Inflammatory macrophage treated with lipopolysaccharide for 4 hours (primary cell): ENCODE measurements at places on chromosomes 6 and 20.

DNA sequence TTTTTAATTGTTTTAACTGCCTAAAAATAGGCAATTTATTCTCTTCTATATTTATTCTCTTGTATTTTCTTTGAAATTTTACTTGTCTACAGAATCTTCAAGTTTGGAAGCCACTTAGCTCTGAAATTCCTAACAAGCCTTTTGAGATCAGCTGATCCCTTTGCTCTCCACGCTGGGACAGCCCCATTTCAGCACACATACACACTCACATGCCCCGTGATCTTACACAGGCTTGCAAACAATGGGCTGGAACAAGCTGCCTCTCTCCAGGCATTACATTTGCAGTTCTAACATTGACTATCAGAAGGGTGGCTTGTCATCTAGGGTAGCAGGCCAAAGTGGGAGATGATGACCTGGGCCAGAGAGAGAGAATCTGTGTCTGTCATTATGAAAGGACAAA, 62.1 kb upstream of the RAB32 start:
- no peak for DNase-seq

DNA sequence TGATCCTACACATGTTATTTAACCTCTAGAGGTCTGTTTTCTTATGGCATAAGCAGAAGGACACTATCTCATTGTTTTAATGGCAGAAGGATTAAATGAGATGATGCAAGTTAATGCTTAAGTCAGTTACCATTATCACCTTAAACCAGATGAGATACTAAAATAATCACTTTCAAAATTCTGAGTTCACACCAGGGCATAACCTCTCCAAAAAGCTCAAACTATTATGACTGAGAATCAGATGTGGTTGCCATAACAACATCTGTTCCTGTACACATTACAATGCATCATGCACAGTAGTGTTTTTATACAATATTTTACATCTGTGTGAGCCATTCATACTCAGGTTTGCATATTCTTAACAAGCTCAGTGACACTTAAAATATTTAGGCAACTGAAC, 10.2 kb downstream of the ADNP start:
- no peak for DNase-seq

DNA sequence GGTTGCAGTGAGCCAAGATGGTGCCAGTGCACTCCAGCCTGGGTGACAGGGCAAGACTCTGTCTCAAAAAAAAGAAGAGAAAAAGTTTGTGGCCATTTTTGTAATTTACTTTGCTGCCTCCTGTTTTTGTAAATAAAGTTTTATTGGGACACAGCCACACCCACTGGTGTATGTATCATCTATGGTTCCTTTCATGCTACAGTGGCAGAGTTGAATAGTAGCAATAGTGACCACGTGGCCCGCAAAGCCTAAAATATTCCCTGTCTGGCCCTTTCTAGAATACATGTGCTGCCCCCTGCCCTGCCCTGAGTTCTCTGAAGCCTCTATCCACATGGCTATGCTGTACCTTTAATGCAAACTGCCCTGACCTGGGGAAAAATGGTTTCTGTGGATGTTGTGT, 75.3 kb upstream of the ZNF133 start:
- DNase-seq: no peak

- DNase-seq: no peak
These were observed 133.7 kb upstream of the FLRT3 start for GRCh38 chr20:14470977-14471661.

- no peak for DNase-seq
These were observed 1.7 kb downstream of the ASXL1 start for GRCh38 chr20:32359633-32360332.
